ENCODE measurements at places on chromosomes 11 and 22.

GRCh38 chr11:100905684-100906083, 218.6 kb downstream of the ARHGAP42 start:
- DNase-seq: no peak

DNA sequence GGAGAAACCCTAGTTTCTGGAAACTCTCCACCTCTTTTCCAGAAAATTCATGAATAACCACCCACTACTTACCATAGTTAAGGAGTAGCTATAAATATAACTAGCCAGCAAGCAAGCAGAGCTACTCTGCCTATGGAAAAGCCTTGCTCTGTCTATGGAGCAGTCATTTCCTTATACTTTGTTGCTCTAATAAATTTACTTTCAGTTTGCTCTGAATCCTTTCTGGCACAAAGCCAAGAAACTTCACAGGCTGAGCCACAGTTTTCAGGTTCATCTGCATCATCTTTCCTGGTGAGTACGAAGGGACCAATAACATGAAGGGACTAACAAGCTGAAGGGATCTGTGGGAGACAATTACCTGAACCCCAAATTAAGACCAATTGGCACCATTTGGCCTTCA, 4.6 kb downstream of the OR4C45 start:
- DNase-seq: no peak

DNA sequence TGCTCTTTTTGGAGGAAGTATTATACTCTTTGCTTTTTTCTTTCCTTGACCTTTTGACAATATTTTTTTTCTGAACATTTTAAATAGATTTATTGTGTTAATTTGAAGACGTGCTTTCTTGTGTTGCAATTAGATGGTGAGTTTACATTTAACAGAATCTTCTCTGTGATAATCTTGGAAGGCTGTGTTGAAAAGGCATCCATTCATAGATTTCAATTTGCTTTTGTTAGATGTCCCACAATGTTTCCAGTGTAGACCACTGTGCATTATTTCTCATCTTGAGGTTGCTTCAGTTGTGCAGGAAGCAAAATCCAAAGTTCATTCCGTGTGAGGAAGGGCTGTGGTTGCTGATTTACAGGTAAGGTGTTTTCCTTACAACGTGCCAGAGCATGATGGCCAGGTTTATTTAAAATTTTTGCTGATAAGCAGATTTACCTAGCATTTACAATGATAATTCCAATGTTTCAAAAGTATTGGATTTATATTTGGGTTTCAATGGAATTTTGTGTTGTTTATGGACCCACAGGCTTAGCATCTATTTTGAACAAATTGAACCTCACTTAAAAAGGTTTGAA, 4.1 kb upstream of the OR5J2 start:
- DNase-seq: no peak

DNA sequence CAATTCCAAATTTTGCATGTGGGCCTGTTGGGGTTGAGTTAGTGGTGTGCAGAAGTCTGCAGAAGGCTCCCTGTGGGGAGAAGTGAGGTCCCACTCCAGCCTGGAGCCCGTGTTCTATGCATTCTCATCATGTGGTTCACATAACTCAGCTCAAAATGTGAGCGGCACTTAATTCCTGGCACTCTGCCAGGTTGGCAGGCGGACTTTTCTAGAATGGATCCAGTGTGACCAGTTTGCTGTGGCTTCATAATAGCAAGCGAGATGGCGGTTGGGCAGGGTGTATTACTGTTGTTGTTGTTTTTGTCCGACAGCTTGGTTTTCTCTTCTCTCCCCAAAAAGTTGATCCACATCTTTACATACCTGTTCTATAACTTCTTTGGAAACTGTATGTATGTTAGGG, 146.8 kb upstream of the TTC12 start:
- no peak for DNase-seq

DNA sequence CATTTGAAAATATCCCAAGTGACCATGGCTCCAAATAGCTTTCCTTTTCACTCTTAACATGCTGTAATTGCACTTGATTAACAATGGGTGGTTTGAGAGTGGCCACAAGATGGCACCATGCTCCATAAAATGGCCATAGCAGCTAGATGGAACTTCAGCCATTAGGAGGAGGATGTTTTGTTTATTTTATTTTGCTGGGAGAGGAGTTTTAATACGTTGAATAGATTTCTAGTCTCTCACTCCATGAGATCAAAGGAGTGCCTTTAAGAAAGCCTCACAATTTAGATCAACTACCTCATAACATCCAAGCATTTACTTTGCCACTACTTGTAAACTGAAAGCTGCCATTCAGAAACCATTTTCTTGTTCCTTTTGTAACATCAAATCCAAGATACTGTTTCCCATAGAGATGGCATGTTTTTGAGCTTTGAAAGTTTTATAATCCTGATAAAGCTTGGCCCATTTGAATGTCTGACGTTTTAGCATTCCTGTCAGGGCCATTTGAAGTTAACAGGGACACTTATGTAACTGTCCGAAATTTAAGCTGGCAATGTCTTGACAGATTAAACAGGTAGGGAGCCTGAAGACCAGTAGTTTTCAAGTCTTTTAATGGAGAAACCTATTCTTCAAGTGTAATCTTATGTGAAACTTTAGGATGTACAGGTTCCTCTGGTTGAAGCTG, 4.7 kb downstream of the FEN1 start:
- peak; percentile 80 for DNase-seq

GRCh38 chr11:34180040-34180813, 74.8 kb downstream of the NAT10 start:
- no peak for DNase-seq

- DNase-seq: peak; percentile 40
Measured at GRCh38 chr11:76621868-76622267, 48.7 kb downstream of the LRRC32 start.

- no peak for DNase-seq
Measured at GRCh38 chr11:1452744-1453143, 33.8 kb downstream of the MOB2 start.

- DNase-seq: peak; percentile 21
Measured at GRCh38 chr11:59801981-59802638, 8.5 kb downstream of the MRPL16 start.

- DNase-seq: no peak
Measured at GRCh38 chr22:31308181-31308580, 15.9 kb upstream of the PIK3IP1 start.

DNA sequence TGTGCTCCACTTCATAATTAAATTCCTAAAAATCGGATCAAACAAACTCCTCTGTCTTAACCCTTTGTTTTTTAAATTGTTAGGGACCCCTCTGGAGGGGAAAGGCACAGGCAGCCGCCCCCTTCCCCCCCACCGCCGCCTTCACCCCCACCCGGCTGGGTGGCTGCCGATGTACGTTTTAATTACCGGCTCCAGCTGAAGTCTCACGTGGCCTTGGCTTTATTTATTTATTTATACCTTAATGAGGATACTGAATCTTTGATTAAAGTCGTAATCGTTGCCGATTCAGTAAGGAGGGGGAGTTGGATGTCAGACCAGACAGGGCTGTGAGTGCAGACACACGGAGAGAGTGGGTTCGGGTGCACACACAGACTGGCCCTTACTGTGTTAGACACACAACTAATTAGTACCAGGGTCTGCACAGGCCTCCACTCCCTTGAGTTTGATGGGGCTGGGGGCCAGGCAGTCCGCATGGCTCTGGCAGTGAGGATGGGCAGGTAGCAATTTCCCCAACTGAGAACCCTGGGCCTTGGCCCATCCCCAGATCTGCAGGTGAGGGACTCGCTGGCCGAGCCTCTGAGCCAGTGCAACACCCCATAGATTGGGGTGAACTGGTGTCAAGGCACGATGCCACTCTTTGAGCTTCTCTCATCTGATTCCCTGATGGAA, 51.3 kb upstream of the NNMT start:
- DNase-seq: no peak

DNA sequence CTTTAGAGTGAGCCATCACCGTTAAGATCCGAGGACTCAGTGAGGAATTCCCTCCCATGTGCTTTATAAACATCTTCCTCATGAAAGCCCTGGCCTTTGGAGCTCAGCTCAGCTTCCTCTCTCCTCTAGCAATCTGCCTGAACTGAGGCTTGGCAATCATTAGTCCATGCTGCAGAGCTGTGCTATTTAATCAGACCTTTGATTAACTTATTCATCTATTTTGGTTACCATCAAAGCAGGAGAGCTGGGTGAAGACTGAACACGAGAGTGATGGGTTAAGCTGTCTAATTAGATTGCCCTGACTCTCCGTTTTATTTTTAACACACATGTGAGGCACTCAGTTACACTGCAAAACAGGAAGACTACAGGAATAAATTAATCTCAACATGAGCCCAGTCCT, 351.3 kb downstream of the LARGE1 start:
- no peak for DNase-seq

DNA sequence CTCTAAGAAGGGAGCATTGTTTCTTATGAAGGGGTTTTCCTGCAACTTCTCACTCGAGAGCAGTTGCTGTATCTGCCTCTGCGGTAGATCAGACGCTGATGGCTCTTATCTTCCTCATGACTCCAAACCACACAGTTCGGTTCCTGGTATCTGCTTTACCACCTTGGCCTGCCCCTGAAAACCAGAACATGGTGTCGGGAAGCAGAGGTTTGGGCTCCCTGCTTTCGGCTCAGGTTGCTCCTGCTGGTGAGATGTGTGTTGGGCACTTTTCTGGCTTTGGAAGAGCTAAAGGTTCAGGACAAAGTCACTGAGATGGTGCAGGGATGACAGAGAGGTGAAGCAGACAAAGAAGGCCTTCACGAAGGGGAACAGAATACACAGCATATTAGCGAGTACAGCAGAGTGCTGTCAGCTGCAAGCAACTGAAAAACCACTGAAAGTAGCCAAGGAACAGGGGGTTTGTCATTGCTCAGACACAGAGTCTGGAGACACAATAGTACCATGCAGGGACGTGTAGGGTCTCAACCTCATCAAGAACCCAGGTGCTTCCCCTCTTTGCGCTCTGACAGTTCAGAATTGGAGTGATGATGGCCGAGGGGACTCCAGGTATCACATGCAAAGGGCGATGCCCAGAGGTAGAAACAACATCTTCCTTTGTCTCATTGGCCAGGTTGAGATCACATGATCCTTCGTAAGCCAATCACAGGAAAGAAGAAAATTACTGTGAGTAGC, 11.9 kb upstream of the CSF2RB start:
- DNase-seq: no peak

GRCh38 chr11:44727114-44727372, 281 bp downstream of the TSPAN18 start:
- no peak for DNase-seq

DNA sequence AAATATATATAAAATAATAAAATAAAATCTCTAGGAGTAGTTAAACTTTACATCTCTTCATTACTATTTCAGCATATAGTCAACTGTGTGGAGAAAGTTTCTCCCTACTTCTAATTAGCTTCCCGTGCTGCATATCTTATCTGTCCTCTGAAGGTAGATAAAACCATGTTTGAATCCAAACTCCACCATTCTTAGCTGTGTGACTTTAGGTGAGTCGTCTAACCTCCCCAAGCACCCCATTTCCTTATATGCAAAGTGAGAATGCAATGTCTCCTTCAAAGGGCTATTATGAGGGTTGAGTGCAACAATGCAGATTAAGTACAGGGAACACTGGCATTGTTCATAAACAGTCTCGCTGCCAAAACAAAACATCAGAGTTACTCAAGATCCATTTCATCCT, 80.8 kb upstream of the DRD2 start:
- peak; percentile 15 for DNase-seq

DNA sequence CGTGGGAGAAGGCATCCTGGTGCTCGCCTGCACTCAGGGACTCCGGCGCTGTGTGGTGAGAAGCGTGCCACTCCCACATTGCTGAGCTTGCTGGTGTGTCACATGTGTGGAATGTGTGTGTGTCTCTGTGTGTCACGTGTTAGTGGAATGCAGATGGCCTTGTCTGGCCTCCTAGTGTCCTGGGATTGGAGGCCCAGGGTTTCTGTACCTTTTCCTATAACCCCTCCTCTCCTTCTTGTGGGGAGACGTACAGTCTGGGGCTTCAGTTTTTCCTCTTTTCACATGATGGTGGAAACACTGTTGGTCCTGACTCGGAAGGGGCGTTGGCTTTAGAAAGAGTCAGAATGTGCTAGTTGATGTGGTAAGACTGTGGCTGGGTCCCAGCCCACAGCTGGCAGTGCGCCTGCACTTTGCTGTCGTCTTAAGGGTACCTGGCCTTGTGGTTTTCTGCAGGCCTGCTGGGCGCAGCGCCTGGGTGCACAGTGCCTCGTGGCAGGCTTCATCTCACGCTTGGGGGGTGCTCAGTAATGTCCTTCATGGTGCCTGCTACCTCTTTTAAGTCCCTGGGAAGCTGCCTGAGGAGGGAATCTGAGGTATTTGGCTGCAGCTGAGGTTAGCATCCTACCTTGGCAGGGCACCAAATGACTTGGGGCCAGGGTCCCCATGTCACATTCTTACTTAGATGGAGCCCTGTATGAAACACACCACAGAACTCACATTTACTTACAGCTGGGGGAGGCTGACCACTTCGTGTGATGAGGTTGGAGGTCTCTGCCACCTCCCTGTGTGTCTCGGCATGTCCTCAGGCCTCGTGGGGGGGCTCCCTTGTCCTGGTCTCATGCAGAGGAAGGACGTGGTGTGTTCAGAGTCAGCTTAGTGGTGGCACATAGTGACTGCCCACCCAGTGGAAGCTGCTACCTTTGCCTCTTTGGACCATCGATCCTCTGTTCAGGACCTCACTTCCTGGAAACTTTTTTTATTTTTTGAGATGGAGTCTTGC, 61.9 kb downstream of the MED15 start:
- DNase-seq: peak; percentile 96

DNA sequence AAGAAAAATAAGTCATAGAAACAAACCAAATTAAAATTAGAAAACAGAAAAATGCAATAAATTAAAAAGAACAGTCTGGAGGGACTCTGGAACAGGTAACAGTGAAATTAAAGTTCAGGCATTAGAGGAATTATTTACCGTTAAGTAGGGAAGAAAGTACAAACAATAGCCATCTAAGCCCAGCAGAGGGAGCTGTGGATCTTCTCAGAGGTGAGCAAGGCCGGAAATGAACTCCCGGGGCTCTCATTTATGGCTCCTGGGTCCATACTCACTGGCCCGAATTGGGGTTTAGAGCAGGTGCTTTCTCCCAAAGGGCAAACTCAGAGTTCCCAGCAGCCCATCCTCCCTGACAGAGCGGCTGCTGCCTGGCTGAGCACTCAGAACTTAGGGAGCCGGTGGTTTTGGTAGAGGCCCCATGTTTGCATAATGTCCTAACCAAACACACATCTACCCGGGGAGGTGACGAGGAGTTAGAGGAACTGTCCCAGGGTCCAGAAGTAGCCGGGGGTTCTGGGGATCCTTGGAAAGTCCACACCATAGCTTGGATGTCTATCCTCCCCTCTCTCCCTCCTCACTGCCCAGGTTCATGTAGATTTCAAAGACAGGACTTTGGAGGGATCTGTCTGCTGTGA, 87.8 kb upstream of the VPREB1 start:
- DNase-seq: peak; percentile 68
